ENCODE measurements at places on chromosomes 4 and X. TPM values are rescaled to one million over a fixed set of nuclear protein-coding genes. Genes with fewer than 3 reads are reported as not detected.

The TREX2 gene
- 0.41 TPM for polyA plus RNA-seq

GRCh38 chr4:10273030-10273429 lies 156.4 kb upstream of the WDR1 start:
- no peak for DNase-seq

DNA sequence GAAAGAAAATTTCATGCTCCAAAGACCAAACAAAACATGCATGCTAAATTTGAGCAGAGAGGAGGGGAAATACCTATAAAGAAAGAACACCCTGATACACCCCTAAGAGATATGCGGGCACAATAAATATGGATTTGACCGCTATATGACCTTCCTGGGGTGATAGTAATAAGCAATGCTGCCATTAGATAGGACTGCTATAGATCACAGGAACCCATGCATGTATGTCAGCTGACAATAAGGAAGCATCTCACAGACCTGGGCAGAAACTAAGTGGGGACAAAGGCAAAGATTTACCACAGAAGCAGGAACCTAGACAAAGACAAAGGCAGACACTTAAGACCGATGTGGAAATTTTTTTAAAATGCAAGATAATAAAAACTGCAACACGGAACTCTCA lies 21.3 kb downstream of the ZNF721 start:
- no peak for DNase-seq

GRCh38 chr4:105182211-105182610 lies 35.5 kb downstream of the TET2 start:
- no peak for DNase-seq

DNA sequence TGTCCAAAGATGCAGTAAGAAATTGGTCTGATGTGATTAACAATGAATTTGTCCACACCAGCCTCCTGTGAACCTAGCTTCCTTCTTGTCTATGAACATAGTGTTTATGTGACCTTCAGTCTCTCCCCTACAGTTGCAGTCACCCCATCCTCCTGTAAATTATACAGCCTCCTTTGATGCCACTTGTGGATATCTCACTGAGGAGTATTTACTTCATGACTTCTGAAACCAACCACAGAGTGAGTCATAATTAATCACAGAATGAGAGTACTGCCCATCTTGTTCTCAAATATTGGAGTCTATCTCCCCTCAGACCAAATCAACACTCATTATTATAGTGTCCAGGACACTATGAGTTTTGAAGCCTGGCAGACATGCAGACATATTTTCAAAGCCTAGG lies 27.3 kb upstream of the XAGE2 start:
- no peak for DNase-seq
